Activated CD4-positive, alpha-beta T cell treated with anti-CD3 and anti-CD28 coated beads, Interleukin-2, amount 50 U/mL, for 24 hours (primary cell): ENCODE measurements at places on chromosomes 3 and 15.

GRCh38 chr15:57306944-57307411, 69.3 kb upstream of the CGNL1 start:
- DNase-seq = no peak

- no peak for DNase-seq
These were observed 12.4 kb upstream of the PDE8A start for GRCh38 chr15:84969257-84969656.

- DNase-seq = no peak
These were observed 84.9 kb downstream of the NECTIN3 start for GRCh38 chr3:111156517-111156916.

DNA sequence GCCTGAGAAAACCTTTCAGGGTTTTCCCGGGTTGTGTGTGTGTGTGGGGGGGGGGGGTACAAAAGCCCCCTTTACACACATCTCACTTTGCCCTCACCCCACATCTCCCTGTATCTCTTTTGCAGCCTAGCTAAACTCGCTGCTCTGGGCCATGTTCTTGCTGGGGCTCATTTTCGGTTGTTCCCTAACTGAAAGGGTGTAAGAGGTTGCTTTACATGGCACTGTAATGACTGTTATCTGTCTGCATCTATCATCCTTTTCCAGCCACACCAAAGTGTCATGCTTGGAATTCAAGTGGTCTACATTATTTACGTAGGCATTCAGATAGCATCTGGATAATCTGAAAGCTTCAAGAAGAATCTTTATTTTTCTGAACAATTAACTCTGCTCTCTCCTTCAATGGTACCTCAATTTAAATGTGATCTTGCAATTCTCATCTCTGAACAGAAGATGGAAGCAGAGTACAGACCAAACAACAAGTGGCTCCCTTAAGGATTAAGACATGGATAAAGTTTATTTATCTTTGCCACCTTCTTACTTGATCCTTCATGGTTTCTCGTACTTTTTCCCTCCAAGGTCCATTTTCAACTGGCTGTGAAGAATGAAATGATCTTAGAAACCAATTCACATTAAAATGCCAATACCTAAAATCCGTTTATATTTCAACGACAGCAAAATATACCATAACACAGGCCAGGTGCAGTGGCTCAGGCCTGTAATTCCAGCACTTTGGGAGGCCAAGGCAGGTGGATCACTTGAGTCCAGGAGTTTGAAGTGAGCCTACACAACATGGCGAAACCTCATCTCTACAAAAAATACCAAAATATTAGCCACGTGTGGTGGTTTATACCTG, 34.9 kb downstream of the DCLK3 start:
- DNase-seq = no peak

GRCh38 chr3:19267040-19267439, 118.7 kb downstream of the KCNH8 start:
- no peak for DNase-seq

GRCh38 chr3:54003136-54003535, 111.5 kb upstream of the SELENOK start:
- DNase-seq = no peak

- no peak for DNase-seq
These were observed 123.0 kb downstream of the MEGF11 start for GRCh38 chr15:66130496-66131034.

- no peak for DNase-seq
These were observed 6.5 kb downstream of the CELF6 start for GRCh38 chr15:72313448-72313840.

DNA sequence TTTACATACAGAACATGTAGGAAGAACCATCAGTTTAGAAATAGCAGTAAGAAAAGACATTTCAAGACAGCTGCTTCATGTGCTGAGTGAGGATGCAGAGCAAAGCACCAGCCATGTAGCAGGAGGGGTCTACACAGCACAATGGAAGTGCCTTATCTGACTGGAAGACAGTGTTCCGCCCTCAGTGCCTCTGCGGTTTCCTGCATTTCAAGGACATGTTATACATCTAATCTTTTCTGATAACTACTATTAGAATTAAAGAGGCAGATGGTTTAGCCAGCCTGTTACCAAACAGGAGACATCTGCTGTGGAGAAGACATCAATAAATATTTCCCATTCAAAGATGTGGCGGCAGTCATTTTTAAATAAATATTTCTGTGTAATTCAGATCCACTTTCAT, 10.6 kb downstream of the LSG1 start:
- no peak for DNase-seq

GRCh38 chr3:116246406-116246980, 198.8 kb downstream of the LSAMP start:
- DNase-seq = no peak

- no peak for DNase-seq
These were observed 25.6 kb upstream of the ALDH1L1 start for GRCh38 chr3:126205717-126206655.

GRCh38 chr3:157093096-157093495, 66.9 kb downstream of the CCNL1 start:
- no peak for DNase-seq

GRCh38 chr3:52153389-52154096, 680 bp downstream of the POC1A start:
- no peak for DNase-seq

GRCh38 chr3:124962403-124962940, 27.9 kb upstream of the MUC13 start:
- no peak for DNase-seq

GRCh38 chr3:183192650-183193300, 30.2 kb upstream of the LAMP3 start:
- DNase-seq = no peak

DNA sequence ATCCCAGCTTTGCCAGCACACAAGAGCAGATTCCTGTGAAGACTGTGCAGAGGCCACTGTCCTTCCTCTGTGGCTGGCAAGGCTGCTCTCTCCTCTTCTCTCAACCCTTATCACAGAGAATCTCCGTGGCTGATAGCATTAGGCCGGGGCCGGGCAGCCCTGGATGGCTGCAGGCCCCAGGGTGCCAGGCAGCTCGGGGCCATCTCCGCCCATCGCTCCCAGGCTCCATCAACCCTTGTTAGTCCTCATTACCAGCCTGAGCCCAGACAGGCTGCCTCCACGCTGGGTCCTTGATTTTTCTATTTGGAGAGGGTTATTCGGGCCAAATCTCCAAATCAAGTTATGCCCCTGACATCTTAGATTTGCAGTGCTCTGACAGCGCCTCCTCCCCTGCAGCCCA, 39.1 kb downstream of the MRPL46 start:
- no peak for DNase-seq

DNA sequence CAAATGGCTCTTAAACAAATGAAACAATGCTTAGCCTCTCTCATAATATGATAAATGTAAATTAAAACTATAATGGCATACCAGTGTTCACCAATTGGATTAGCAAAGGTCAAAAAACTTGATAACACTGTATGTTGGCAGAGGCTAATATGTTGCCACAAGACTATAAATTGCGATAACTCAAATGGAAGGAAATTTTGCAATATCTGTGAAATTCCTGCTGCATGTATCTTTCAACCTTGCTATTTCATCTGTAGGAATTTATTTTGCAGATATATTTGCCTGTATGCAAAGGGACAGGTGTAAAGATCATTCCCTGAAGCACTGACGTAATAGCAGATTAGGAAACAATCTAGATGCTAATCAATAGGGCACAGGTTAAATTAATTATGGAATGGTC, 191.4 kb upstream of the EIF1B start:
- DNase-seq = no peak

DNA sequence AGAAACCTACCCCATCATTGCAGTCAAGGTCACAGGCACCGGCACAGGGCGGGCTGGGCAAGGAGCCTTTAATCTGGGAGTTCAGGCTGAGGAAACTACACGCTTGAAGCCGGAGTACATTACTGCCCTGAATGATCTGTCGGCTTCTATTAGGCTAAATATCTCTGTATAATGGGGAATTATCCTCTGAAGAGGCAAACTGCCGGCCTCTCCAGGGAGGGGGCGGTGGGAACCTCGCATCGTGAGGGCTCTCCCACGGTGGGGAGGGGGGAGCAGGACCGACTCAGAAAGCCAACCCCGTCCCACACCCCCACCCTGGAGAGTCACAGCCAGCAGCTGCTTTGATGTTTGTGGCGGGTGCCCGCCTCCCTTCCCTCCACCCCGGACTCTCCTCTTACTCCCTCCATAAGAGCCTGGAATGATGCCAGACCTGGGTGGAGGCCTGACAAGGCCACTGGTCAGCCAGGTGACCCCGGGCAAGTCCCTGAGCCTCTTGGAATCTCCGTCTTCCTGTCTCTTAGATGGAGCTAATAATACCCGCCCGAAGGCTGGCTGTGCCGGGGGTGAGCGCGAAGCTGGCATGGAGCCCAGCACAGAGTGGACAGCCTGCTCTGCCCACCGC, 63.4 kb upstream of the LINGO1 start:
- DNase-seq = no peak
